ENCODE measurements at places on chromosomes 12 and 14.

DNA sequence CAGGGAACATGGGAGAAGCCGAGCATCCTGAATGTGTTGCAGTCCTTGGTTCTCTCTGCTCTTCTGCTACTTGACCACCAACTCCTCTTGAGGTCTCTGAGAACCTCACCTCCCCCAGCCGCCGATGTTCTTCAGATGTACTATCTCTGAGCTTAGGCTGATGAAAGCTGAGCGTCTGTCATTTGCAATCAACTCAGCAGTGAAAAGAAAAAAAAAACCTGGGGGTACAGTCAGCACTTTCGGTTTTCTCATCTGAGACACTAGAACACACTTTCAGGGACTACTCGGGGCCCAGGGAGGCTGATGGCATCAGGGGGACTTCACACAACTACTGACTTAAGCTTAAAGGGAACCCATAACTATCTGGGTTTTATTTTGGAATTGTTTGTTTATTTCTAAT, 9.6 kb upstream of the FLVCR2 start:
- no peak for DNase-seq

GRCh38 chr14:50012644-50013043, 103.7 kb downstream of the VCPKMT start:
- no peak for DNase-seq

DNA sequence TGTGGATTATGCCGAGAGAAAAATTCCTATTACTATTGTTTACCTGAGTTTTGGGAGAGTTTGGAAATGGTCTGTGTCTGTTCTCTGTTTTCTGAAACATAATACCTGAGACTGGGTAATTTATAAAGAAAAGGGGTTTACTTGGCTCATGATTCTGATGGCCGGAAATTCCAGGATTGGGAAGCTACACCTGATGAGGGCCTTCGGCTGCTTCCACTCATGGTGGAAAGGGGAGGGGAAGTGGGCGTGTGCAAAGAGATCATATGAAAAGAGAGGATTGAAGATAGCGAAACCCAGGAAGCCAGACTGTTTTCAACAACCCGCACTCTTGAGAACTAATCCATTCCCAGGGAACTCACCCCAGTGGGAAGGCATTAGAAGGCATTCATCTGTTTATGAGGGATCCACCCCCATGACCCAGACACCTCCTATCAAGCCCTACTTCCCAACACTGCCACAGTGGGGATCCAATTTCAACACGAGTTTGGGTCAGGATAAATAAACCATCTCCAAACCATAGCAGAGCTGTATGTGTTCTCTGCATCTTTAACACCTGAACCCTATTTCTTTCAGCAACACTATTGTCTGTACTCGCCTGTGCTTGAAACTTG, 51.1 kb downstream of the APAF1 start:
- DNase-seq, result no peak

- DNase-seq, result no peak
Observed at GRCh38 chr12:14213542-14213941, 151.9 kb upstream of the ATF7IP start.

DNA sequence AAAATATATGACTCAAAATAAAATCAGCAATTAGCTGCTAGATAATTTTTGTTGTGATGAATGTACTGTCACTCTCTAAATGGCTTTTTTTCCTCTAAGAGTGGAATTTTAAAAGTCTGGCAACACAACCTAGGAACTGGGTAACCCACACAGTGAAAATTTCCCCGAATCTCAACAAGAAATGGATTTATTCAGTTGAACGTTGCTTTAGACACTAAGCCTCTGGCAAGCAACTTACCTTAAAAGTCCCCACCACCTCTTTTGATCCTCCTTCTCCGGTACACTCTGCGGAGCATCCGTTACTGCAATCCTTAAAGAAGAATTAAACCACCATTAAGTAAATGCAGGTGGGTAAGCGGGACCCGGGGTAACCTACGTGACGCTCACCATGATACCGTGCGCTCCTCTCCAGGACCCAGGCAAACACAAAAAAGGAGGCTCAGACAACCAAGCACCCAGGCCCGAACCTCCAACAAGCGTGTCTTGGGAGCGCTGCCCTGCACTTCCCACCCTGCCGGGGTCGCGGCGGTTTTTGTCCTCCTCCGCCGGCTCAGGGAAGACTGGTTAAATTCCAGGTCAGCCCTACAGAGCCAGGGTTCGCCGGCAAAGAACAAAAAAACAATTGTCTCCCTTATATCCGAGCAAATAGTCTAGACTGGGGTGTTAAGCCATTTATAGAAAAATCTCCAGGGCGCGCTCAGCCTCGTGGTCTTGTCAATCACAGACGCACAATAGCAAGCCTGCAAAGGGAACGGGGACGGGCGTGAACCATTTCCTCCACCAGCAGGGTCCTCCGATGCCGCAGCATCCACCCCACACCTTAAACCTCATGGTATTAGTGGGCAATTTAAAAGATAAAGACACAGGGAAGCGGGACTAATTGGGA, 47.1 kb downstream of the BCAT1 start:
- DNase-seq, result peak; percentile 58

- DNase-seq, result no peak
Observed at GRCh38 chr14:101506211-101506925, 54.9 kb upstream of the DIO3 start.

GRCh38 chr12:70948976-70949336, 28.4 kb upstream of the PTPRR start:
- no peak for DNase-seq

DNA sequence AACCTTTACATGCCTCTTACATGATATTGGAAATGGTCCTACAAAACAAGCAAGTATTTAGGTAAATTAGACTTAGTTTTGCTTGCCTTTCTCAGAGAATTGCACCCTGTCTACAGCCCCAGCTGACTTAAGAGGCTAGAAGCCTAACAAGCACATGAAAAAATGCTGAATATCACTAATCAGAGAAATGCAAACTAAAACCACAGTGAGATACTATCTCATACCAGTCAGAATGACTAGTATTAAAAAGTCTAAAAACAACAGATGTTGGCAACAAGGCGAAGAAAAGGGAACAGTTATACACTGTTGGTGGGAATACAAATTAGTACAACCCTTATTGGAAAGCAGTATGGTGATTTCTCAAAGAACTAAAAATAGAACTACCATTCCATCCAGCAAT, 103.8 kb downstream of the EGLN3 start:
- no peak for DNase-seq

- no peak for DNase-seq
Observed at GRCh38 chr12:86723326-86723725, 467.1 kb upstream of the MGAT4C start.

DNA sequence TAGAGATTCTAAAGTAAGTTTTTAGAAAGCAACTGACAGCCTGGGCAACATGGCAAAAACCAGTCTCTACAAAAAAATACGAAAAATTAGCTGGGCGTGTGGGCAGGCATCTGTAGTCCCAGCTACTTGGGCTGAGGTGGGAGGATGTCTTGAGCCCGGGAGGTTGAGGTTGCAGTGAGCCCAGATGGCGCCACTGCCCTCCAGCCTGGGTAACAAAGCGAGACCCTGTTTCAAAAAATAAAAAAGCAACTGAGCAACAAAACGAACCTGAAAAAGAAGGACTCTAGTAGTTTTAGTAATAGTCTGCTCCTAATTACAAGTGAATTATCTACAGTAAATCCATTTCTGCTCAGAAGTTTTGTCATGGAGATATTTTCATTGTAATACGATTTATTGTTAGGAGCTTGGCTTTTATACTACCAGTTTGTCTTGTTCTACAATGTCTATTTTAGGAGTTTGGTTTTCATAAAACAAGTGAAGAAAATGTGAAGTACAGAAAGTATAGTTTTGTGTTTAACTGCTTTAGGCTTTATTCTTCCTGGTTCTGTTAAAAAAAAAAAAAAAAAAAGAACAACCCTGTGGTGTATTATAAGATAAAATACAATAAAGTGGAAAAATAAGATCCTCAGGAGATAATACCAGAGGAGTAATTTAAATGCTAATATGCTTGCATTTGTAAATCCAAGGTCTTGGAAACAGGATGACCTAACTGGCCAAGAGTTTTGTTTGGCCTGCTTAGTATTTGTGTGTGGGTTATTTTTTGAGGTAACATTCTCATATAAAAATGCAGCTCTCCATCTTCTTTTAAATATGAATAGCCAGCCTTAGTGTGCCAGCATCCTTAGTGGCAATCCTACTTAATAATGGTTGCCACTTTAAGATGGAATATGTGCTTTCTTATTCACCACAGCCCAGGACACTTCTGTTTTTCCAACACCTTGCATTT, 2.8 kb downstream of the TMX1 start:
- DNase-seq, result no peak

DNA sequence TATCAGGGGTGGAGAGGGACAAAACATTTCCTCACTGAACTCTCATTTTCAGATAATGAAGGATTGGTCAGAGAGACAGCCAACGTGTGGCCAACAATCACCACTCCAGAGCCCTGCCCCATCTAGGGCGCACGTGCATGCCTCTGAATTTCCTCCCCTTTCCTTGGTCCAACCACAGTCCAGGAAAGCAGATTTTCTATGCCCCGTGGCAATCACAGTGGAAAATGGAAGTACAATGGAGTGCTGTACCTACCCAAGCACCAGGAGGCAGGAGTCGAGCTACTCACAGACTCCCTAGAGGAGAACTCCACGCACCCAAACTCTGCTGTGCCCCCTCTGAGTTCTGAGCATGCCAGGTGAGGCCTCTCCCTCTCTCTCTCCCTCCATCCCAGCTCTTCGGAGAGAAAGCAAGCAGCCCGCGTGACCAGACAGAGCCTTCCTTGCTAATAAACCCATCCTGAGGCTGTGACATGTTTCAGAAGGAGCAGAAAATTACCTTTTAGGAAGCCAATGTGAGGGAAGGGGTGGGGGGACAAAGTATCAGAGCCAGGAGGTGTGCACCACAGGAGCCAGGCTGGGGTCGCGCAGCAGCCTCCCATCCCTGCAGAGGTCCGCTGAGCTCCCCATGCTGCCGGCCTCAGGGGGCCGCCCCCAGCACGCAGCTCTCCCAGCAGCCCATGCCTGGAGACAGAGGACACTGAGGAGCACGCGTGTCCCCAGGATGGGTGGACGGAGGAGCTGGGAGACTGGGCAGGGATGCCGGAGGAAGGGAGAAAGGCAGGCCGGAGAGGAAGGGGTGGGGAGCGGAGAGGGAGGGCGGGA, 73.4 kb downstream of the PITPNM2 start:
- DNase-seq, result no peak

DNA sequence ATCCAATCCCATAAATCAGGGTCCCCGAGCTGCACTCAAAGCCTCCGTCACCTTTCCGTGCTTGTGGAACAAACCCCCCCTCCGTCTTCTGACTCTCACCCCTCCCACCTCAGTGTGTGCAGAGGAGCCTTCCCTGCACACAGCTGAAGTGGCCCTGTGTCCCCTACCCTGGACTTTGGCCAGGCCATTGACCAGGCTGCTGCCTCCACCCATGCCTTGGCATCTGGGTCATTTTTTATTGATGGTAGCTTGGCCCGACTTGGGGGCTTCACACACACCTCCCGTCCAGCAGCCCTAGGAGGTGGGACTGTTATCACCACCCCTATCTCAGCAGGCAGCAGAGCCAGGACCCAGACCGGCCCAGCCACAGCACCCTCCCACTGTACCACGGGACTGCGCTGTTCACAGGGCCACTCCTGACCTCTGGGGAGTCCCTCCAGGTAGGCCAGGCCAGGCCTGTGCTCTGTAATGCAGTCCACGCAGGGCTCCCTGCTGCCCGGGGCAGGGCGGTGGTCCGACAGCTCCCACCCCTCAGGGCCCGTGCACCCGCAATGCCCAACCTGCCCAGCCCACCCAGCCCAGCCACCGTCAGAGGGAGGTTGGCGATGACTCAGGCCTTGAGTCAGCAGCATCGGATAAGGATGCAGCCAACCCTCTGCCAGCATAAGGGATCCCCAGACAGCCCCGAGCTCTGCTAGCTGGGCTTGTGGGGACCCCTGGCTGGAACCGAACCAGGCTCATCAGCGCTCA, 9.2 kb upstream of the INF2 start:
- DNase-seq, result no peak

GRCh38 chr12:9084417-9084816, 31.3 kb downstream of the A2M start:
- no peak for DNase-seq

GRCh38 chr12:123148655-123149054, 2.2 kb downstream of the PITPNM2 start:
- no peak for DNase-seq

- peak; percentile 48 for DNase-seq
Observed at GRCh38 chr12:124556896-124557501, 10.4 kb downstream of the NCOR2 start.

DNA sequence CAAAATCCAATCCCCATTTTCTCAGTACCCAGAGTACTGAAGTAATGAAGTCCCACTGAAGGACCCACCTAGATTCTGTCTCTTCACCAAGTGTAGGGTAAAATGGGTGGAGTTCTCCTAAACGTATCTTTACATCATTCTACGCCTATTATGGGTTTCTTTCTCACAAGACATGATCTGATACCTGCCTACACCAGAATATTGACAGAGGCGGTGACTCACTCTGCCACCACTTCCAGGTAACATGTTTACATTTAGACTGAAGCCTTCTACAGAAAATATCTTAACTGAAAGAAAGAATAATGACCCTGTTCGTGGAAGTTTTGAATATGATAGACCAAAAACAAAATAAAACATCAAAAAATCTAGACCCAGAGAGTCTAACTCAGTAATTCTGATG, 89.8 kb downstream of the BTG1 start:
- no peak for DNase-seq

GRCh38 chr12:121005346-121005815, 10.9 kb downstream of the C12orf43 start:
- no peak for DNase-seq

GRCh38 chr12:3055704-3056467, 21.3 kb upstream of the TSPAN9 start:
- no peak for DNase-seq

DNA sequence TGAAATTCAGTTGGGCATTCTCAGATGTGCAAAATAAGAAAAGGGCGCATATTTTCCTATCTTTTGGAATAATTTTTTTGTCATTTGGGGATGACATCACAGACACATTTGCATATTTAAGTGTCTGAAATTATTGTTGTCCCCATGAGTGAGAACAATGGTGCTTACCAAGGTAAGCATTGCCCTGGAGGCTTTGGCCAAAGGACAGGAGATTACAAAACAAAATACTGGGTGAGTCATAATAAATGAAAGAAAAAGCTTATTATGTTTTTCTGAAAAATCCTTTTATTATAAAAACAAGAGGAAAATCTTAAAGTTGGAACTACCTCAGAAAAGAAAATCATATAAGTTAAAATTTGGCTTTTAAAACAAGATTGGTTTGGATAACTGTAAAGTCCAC, 254.9 kb downstream of the BTG1 start:
- DNase-seq, result no peak

DNA sequence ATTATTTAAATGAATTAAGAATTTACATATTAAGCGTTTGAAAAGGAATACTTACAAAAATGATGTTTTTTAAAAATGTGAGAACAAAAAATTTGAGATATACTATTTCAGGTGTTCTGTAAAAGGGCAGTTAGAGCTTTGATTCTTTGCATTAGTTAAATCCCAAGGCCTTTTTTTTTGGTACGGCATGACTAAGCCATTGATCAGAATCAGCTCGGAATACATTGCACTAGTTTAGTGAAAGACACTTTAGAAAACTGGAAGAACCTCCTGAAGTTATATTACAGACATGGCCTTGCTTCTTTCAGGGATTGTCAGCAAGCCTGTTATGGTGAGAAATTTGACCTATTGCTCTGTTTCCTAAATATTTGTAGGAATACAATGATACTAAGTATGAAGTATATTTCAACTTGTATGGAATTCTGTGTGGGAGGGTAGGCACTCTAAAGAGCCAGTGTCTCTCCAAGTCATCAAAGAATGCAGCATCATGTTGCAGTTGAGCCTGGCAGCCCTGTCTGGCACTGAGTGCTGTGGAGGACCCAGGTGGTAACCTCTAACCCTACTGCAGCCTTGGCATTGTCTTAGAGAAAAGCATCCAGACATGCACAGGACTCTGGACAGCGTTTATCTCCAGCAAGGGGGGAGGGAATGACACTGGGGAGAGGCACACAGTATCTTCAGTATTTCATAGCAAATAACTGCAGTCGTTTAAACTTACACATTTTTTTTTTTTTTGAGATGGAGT, 1.5 kb downstream of the KLC1 start:
- no peak for DNase-seq
